ENCODE measurements at places on chromosomes 2 and 18.

GRCh38 chr2:84800194-84800805 is 80.6 kb downstream of the TRABD2A start:
- DNase-seq: peak; percentile 68

- DNase-seq: no peak
These were observed 120.9 kb upstream of the ITGB6 start for GRCh38 chr2:160321006-160321405.

GRCh38 chr18:12247946-12248345 is 6.2 kb upstream of the CIDEA start:
- DNase-seq: no peak

- DNase-seq: no peak
These were observed 30.9 kb downstream of the DSEL start for GRCh38 chr18:67485655-67486054.

DNA sequence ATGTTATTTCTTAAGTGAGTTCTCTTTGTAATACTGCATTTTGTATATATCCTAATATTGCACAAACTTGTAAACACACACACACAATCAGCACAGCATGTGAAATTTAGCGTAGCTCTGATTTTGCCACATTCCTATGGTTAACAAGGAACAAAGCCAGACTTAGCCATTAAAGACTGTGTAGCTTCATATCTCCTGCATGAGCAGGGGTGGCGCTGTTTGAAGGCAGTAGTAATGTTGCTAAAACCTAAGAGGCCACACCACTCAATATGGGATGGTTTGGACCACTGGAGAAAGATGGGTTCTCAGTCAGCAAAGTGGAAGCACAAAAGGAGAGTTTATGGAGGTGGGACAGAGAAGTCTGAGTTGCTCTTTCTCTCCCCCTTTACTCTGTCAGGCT is 61.1 kb upstream of the RND3 start:
- DNase-seq: no peak

DNA sequence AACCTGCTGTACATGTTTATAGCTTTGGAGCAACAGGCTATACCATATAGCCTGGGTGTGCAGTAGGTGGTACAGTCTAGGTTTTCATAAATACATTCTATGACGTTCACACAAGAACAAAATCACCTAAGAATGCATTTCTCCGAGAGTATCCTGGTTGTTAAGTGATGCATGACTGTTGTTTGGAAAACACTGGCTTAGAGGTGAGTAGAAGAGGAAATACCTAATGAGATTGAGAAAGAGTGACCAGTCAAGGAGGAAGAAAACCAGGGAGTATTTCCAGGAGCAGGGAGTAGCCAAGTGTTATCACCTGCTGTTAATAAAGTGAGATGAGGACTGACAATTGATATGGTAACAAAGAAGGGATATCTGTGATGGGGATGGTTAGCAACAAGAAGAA is 2.9 kb upstream of the ZNF892 start:
- DNase-seq: no peak

GRCh38 chr18:75218065-75218923 is 7.7 kb downstream of the TSHZ1 start:
- DNase-seq: no peak

GRCh38 chr18:801137-801536 is 10.9 kb downstream of the YES1 start:
- no peak for DNase-seq

Data from MM.1S (cell line).